Activated T-helper 17 cell treated with anti-CD3 and anti-CD28 coated beads, Interleukin-2, amount 50 U/mL, for 72 hours (primary cell): ENCODE measurements at places on chromosomes 3 and 15.

- no peak overlapping the region for H3K27ac ChIP-seq
- no peak for ATAC-seq
- no peaks in the 10 kb centered on the region for H3K36me3 ChIP-seq
- no peak overlapping the region for H3K4me3 ChIP-seq
- H3K27me3 ChIP-seq: peaks cover 3% of the 10 kb centered on the region
- H3K4me1 ChIP-seq: peaks cover 14% of the 10 kb centered on the region
These were observed 56.2 kb upstream of the TSEN2 start for GRCh38 chr3:12428126-12428525.

DNA sequence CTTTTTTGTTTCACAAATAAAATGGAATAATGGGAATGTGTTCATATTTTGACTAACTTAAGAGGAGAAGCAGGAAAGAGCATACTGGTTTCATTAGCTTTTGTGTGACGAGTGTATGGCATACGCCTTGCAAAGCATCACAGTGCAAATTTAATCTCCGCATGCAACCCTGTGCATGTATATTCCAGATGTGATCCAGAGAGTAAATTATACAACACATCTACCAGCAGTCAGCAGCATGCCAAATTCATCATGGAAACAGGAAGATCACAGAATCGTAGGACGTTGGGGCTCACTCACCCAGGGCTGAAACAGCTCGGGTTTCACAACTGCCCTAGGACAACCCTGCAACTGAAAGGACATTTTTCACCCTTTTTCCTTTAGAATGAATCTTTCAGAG lies 53.4 kb downstream of the ADAMTS9 start:
- no peaks in the 10 kb centered on the region for H3K36me3 ChIP-seq
- H3K4me1 ChIP-seq: no peaks in the 10 kb centered on the region
- H3K27ac ChIP-seq: no peak overlapping the region
- H3K4me3 ChIP-seq: no peak overlapping the region
- no peaks in the 10 kb centered on the region for H3K27me3 ChIP-seq

GRCh38 chr3:13332158-13332557 lies 88.0 kb downstream of the NUP210 start:
- peaks cover 95% of the 10 kb centered on the region for H3K36me3 ChIP-seq
- H3K27me3 ChIP-seq: no peaks in the 10 kb centered on the region
- H3K4me3 ChIP-seq: no peak overlapping the region
- H3K4me1 ChIP-seq: no peaks in the 10 kb centered on the region
- ATAC-seq: no peak
- peak overlapping the region; percentile 41 for H3K27ac ChIP-seq

DNA sequence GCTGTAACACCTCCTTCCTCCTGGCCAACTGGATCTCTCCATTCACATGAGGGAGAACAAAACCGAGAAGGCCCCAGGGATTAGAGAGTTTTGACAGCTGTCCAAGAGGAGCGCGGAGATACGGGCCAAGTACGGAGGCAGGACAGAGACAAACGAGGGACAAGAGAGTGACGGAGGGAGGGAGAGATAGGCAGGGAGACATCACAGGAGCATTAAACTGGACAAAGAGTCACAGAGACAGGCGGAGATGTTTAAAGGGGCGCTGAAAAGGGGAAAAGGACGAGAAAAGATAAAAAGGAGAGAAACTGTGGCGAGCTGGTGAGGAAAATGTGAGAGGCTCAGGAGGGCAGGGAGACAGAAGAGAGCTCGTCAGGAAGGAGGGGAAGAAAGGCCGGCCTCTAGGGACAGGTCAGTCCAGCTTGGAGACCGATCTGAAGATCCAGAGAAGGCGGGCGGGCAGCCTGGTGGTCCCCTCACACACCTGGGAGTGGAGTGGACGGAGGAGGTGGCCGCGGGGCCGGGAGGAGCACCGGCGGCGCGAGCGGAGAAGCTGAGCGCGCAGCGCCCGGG lies 40.5 kb upstream of the ROPN1 start:
- peaks cover 42% of the 10 kb centered on the region for H3K27me3 ChIP-seq
- H3K36me3 ChIP-seq: no peaks in the 10 kb centered on the region
- H3K27ac ChIP-seq: no peak overlapping the region
- H3K4me1 ChIP-seq: peaks cover 11% of the 10 kb centered on the region
- peak overlapping the region; percentile 73 for H3K4me3 ChIP-seq

DNA sequence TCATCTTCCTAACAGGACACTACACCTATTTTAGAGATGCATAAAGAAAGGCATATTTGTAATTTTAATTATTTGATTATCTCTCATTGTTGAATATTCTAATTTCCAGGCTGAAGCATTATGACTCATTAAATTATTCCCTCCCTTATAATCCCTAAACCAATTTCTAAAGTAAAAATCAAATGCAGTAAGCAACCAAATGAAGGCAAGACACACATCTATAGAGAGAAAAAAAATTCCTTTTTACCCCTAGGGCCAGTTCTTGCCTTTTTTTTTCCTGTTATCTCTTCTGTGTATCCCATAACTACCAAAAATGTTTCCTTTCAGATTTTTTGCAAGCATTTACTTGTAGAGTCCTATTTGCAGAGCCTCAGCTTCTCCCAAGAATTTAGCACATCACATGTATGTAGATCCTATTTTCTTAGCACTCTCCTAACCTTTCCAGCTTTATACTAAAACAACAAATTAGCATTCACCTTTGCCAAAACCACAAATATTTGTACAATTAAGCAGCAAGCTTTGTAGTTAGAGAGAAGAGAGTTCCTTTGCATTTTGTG lies 177.9 kb downstream of the SATB1 start:
- no peak overlapping the region for H3K27ac ChIP-seq
- no peaks in the 10 kb centered on the region for H3K36me3 ChIP-seq
- H3K4me1 ChIP-seq: peaks cover 4% of the 10 kb centered on the region
- peaks cover 13% of the 10 kb centered on the region for H3K27me3 ChIP-seq
- no peak overlapping the region for H3K4me3 ChIP-seq

- H3K27ac ChIP-seq: peak overlapping the region; percentile 30
- peaks cover 60% of the 10 kb centered on the region for H3K36me3 ChIP-seq
- no peak for ATAC-seq
- H3K27me3 ChIP-seq: no peaks in the 10 kb centered on the region
- H3K4me3 ChIP-seq: no peak overlapping the region
These were observed 60.3 kb upstream of the RPL32 start for GRCh38 chr3:12901623-12902045.

DNA sequence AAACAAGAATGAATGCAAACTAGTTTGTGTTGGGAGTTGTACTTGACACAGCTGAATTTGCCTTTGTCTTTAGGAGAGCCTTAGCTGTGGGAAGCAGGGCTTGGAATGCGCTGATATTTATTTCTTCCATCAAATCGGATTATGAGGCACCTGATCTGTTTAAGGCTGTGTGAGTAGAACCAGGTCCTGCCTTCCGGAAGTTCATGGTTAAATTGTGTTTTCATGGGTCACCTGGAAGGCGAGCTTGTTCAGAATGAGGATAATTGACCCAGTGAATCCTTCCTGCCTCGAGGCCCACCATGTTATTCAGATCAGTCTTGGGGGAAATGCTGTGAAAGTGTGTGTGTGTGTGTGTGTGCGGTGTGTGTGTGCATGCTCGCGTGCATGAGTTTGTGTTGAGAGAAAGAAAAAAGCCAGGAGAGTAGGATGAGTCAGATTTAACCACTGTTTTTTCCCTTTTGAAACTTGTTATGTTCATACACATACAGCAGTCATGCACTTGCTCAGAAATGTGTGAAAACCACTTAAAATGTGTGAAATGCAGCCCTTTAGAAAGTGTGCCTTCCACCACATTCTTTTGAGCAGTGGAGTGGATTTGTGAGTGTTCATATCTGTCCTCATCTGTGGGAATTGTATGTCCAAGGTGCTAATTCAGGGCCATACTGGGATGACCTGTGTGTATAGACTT lies 36.7 kb downstream of the SMAD3 start:
- no peaks in the 10 kb centered on the region for H3K27me3 ChIP-seq
- peaks cover 60% of the 10 kb centered on the region for H3K36me3 ChIP-seq
- H3K27ac ChIP-seq: no peak overlapping the region
- H3K4me3 ChIP-seq: no peak overlapping the region
- ATAC-seq: peak; percentile 56
- H3K4me1 ChIP-seq: peaks cover 49% of the 10 kb centered on the region

- H3K4me1 ChIP-seq: peaks cover 34% of the 10 kb centered on the region
- ATAC-seq: peak; percentile 73
- no peaks in the 10 kb centered on the region for H3K27me3 ChIP-seq
- H3K4me3 ChIP-seq: peak overlapping the region; percentile 97
- H3K27ac ChIP-seq: peak overlapping the region; percentile 99
These were observed 638 bp downstream of the WDR5B start for GRCh38 chr3:122415104-122415744.

- no peaks in the 10 kb centered on the region for H3K4me1 ChIP-seq
- no peak overlapping the region for H3K27ac ChIP-seq
- H3K36me3 ChIP-seq: peaks cover 70% of the 10 kb centered on the region
- ATAC-seq: no peak
These were observed 32.3 kb downstream of the SRP14 start for GRCh38 chr15:40006646-40007045.

GRCh38 chr15:92162657-92163056 lies 231.0 kb upstream of the ST8SIA2 start:
- no peak overlapping the region for H3K4me3 ChIP-seq
- ATAC-seq: no peak
- H3K36me3 ChIP-seq: peaks cover 70% of the 10 kb centered on the region
- H3K27ac ChIP-seq: no peak overlapping the region
- peaks cover 15% of the 10 kb centered on the region for H3K4me1 ChIP-seq

DNA sequence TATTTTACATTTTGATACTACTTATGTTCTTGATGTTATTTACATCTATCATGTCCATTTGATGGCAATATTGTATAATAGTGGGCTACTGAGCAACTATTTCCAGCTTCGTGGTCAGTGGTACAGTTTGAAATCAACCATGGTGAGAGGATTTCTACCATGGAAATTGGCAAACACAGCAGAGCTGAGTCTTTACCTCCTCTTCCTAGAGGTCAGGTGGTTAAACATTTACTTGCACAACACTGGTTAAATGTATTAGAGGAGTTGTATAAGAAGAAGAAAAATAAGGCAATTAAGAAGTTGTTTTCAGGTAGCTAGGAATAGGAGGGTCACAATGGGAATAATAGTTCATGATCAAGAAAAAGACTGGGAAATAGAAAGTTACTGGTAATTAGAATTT lies 7.2 kb upstream of the PPM1L start:
- H3K36me3 ChIP-seq: no peaks in the 10 kb centered on the region
- H3K4me1 ChIP-seq: no peaks in the 10 kb centered on the region
- no peak overlapping the region for H3K27ac ChIP-seq
- H3K4me3 ChIP-seq: no peak overlapping the region

DNA sequence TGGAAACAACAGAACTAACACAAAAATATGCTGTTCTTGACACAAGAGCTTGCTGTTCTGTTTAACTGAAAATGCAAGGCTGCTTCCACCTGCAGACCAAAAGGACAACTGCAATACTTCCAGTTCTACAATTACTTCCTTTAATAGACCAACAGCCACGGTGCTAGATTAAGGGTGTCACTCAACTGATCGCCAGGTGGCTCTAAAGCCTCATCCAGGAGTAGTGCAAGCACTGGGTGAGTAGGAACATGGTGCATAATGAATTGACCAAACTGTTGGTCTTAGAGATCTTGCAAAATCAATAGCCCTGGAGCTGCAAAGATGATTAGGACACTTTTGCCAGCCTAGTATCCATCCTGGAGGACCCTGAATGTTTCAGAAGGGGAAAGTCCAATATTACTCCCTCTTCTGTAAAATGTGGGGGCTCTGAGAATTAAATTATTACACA lies 3.6 kb upstream of the CLDN16 start:
- no peaks in the 10 kb centered on the region for H3K36me3 ChIP-seq
- no peak overlapping the region for H3K4me3 ChIP-seq
- no peak overlapping the region for H3K27ac ChIP-seq
- peaks cover 6% of the 10 kb centered on the region for H3K27me3 ChIP-seq
- no peaks in the 10 kb centered on the region for H3K4me1 ChIP-seq

DNA sequence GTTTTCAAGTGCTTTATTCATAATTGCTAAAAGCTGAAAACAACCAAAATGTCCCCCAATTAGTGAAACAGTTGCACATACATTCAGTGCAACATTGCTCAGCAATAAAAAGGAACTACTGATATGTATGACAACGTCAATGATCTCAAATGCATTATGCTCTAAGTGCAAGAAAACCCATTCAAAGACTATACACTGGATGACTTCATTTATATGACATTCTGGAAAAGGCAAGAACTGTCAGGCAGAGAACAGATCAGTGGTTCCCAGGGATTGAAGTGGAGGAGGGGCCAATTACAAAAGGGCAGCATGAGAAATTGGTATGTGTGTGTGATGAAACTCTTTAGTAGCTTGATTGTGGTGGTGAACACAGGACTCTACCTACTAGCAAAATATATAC lies 585.6 kb downstream of the TBL1XR1 start:
- H3K27me3 ChIP-seq: peaks cover 3% of the 10 kb centered on the region
- no peak overlapping the region for H3K27ac ChIP-seq
- H3K36me3 ChIP-seq: no peaks in the 10 kb centered on the region
- no peaks in the 10 kb centered on the region for H3K4me1 ChIP-seq

DNA sequence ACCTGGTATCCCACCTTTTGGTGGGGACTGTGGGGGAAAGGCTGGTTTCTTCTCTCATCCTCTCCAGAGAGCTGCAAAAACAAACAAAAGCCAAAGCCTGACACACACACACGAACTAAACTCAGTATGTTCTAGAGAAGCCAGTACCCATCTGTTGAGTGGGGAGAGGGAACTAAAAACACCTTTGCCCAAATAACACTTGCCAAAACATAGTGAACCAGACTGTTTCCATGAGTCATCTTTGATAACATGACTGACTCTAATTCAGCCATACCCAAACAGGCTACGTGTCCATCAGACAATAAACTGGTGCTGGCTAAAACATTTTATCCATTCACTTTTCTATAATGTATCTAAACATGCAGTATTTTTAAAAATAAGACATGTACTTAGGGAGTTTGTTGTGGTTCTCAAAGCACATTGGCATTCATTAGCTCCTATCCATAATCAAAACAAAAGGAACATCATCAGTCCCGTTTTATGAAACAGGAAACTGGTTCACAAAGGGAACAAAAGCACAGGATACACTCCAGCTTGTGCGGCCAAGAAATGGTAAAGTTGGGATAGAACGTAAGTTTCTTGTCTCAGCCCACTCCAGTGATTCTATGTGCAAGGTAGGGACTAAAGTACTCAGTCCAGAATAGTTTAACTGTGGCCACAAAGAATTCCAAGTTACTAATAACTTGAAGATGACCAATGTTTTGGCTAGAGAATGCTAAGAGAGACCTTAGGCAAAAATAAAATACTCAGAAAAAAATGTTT lies 16.1 kb downstream of the LYSMD2 start:
- ATAC-seq: peak; percentile 85
- peak overlapping the region; percentile 17 for H3K27ac ChIP-seq
- peaks cover 36% of the 10 kb centered on the region for H3K36me3 ChIP-seq
- H3K4me1 ChIP-seq: peaks cover 19% of the 10 kb centered on the region
- no peaks in the 10 kb centered on the region for H3K27me3 ChIP-seq
- peak overlapping the region; percentile 55 for H3K4me3 ChIP-seq

- no peaks in the 10 kb centered on the region for H3K4me1 ChIP-seq
- no peak overlapping the region for H3K4me3 ChIP-seq
- ATAC-seq: no peak
- H3K27ac ChIP-seq: no peak overlapping the region
- no peaks in the 10 kb centered on the region for H3K27me3 ChIP-seq
These were observed 29.7 kb downstream of the GLCE start for GRCh38 chr15:69190091-69190490.
